Stimulated activated CD8-positive, alpha-beta memory T cell treated with anti-CD3 and anti-CD28 coated beads, Interleukin-7, amount 100 ng/mL, for 1 hour (primary cell): ENCODE measurements at places on chromosomes 16 and 17.

DNA sequence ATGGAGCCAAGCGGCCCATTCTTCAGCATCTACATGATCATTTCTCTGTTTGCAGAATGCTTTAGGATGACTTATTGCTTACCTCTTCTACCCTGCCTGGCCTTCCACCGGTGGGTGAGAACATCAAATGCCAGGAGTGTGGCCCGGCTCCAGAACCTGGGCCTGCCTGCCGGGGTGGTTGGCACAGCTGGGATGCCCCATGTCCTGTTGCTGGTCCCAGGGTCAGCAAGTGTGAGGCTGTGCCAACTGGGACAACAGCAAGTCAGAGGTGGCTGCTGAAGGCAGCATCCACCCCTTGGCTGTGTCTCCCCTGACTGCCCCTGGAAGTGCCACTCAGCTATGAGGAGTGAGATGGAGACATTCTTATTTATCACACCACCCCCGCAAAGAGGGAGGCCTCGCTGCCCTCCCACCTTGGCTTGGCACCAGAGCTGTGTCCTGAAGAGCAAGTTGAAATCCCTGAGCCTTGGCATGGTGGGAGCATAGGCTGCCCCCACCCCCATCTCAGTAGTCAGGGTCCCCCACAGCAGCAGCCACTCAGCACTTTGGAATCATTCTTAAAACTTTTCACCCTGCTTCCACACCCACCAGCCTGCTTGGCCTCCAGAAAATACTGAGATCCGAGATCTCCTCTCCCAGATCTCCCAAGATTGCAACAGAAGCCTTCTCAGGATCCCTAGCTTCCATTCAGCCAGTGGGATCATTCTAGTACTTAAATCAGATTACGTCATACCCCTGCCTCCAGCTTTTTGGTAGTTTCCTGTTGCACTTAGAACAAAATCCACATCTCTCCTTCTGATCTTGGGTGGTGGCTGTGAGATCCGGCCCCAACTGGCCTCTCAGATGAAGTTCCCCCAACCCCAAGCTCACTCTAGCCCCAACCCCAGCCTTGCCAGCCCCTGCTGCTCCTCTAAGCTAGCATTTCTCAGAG is 127.5 kb downstream of the SOCS1 start:
- no peak for DNase-seq

DNA sequence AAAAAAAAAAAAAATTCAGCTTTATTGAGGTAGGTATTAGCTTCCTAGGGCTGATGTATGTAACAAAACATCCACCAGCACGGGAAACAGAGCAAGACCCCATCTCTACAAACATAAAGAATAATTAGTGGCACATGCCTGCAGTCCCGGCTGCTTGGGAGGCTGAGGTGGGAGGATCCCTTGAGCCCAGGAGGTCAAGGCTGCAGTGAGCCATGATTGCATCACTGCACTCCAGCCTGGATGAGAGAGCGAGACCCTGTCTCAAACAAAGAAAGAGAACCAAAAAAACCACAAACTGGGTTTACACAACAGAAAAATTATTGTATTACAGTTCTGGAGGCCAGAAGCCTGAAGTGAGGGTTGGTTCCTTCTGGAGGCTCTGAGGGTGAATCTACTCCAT is 4.0 kb upstream of the MMP25 start:
- no peak for DNase-seq

- DNase-seq = no peak
Measured at GRCh38 chr16:7090628-7091115, 242.0 kb upstream of the RBFOX1 start.

GRCh38 chr17:49260817-49261291 is 30.3 kb upstream of the PHOSPHO1 start:
- DNase-seq = no peak

DNA sequence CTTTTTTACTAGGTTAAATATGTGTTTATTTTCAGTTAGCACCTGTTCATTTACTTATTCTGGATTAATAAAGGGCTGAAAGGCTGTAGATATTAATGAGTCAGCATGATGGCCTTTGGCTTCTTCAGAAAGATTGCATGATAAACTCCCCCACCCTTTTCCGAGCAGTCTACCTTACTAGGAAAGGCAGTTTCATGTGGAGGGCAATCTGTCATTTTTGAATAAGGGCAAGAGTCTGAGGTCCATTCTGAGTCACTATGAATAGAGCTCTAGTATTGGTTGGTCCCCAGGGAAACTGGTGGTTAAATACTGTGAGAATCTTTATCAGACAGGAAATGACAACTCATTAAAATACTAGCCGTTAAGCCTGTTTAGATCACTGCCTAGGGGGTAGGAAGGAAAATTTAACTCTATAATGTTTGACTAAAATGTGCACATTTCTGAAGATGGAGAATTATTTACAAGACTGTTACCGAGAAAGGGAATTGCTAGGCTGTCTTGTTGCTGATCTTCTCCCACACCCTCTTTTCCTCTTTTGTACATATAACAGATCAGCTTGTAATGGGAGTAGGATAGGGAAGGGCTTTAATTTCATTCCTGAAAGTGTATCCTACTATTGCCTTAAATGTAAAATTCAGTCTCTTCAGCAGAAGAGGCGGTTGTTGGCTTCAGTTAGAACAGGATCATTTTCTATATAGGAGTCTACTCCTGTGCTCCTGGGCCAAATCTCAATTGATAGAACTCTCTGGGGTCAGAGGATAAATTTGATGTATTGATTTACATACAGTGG is 63.3 kb downstream of the TUBD1 start:
- no peak for DNase-seq

DNA sequence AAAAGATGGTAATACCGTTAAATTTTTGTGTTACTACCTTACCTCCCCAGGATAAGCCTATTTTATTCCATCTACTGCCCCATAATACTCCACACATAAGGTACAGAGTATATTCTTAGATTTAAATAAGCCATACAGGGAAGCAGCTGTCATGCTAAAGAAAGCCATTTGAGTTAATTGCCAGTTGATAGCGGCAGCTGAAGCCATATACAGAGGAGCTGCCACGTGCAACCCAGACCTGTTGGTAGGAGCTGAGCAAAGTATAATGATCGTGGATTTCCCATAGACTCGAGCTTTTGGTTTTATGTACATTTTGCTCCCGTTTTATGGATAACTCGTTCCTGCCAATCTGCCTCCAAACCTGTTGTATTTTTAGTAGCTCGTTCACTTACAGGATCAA is 12.0 kb downstream of the CPSF4L start:
- no peak for DNase-seq

DNA sequence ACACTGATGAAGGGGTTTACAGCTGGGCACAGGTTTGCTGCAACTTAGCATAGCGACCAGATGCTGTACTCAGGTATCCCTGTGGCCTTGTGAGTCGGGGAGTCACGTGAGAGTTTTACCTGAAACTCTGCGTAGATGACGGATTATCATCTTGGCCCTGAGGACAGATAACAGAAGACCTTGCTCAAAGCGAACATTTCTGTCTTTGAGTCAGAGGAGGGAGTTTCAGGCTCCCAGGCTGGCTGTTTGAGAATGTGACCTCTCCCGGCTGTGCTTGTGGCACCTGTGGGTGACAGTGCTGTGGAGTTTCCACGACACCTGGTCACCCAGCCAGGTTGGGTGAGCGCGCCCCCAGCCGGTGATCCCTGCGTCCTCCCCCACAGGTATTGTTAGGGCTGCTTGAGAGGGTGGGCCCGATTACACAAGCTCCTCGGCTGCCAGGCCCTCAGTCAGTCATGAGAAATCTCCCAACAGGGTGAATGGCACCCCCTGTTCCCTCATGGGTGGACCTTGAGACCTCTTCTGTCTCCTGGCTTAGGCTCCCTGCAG is 44.4 kb upstream of the CRISPLD2 start:
- DNase-seq = no peak

DNA sequence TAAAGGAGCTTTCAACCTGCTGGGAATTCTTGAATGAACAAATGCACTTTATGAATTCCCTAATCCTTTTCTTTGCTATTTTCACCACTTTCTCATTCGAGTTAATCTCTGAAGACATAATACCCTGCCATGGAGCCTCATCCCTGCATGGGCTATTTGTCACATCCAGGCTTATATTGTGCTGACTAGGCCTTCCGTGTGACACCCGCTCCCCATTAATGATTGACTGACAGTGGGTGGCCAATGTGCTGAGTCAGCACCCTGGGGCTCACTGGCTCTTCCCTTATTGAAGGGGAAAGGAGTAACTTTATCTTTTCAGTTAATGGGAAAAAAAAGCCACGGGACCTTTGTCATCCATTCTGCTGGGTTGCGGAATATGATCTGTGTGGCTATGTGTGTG is 1024.8 kb upstream of the EEF2KMT start:
- DNase-seq = no peak

- no peak for DNase-seq
Measured at GRCh38 chr16:89043636-89044417, 49.8 kb upstream of the ACSF3 start.

DNA sequence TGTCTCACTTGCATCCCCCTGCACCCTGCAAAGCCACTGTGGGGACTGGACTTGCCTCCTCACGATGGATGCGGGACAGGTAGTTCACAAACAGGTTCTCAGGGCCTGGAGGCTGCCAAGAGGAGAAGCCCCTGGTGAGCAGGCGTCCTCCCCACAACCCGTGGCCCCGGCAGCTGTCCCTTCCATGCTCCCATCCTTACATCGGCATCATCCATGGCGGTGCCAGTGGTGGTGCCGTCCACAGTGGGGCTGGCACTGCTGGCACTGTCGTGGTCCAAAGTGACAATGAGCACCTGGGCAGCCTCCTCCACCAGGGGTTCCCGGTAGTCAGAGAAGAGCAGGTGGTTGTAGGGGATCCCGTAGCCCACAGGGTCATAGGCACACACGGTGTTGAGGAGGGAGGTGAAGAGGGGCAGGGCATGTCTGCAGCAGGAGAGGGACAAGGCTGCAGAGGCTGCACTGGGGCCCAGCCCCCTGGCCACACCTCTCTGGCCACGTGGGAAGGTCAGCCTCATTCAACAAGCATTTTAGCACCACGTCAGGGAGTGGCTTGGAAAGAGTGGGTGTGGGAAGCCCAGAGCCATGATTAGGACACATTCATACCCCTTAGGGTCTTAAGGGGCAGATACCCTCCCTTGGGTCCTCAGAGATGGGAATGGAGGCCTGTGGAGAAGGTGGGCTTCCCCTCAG is 12.6 kb downstream of the HID1 start:
- DNase-seq = no peak

- no peak for DNase-seq
Measured at GRCh38 chr17:5330981-5331380, 48.9 kb downstream of the RABEP1 start.

DNA sequence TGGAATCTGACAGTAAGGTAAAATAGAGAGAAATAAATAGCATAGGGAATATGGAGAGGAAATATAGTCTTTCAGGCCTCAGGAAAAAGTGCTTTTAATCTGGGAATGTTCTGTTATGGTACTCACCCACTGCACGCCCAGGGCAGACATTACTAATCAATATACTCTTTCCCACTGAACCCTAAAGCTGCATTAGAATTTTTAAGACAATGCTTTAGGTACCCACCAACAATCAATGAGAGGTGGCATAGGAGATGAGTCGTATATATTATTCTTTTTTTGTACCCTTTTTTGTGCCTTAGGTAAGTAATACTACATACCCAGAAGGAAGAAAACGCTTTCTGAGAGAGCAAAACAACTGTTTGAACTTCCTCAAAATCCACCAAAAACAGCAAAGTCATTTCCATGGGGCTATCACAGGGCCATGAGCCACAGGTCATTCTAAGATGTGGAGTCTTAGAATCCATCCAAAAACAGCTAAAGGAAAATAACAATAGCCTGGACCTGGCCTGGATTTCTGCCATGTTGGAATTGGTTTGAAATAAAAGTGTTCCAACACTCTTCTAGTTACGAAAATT is 542.1 kb downstream of the XYLT1 start:
- DNase-seq = no peak

DNA sequence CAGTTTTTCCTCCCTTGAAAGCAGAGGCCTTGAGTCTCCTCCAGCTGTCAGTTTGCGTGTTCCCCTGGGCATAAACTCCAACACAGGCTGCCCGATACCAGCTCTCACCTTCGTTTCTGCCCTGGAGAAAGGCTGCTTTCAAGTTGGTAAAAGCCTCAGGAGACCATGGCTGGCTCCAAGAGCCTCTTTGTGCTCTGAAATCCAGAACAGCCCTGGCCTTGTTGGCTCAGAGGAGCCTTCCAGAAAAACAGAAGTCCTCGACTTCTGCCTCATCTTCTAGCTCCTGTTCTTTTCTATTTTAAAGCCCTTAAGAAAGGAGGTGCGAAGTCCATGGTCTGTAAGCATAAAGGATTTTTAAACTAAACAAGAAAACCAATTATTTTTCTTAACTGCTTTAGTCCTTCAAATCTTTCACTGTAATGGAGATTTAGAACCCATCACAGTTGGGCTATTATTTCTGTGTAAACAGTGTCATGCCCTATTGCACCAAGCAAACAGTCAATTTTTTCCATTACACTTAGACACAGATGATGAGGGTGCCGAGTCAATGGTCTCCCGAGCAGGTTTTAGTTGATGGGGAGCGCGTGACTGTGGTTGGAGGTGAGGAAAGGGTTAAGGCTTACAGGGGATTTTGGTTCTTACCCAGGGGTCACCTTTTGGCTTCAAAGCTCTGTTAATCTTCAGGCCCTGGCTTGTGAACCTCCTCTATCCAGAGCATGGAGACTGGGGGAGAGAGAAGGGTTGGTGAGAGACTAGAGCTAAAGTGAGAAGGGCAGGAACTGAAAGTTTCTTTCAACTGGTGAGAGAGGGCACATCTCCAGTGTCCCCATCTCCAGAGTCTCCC is 212.8 kb downstream of the MSI2 start:
- no peak for DNase-seq

DNA sequence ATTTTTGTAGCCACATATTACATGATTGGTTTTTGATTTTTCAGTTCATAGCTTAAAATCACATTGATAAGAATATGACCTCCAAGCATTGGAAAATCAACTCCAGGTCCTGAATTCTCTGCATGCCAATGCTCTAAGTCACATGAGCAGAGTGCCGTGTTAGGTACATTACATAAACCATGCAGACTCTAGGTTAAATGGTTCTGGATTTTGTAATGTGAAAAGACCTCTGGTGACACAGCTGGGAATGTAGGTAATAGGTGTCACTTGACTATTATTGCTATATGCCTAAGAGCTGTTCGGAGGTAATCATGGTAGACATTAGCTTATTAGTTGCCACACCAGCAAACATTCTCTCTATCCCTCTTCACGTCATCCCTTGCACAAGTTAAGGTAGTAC is 231.1 kb upstream of the SALL1 start:
- DNase-seq = no peak

DNA sequence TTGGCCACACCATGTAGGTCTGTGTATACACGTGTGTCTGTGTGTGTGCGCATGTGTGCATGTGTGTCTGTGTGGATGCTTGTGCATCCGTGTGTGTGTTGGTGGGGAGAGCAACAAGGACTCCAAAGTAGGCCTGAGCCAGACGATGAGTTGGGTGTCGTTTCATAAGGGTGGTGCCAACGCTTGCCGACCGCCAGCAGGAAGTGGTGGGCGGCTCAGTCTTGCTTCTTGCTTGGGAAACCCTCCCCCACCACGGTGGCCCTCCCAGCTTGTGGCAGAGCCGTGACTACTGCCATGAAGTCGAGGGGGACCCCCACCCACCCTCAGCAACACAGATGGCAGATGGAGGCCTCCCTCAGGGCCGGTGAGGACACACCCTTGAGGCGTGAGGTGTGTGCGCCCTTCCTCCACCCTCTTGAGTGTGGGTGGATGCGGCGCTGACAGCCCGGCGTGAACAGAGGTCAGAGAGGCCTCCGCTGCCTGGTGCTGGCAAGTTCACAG is 17.5 kb downstream of the SBK1 start:
- DNase-seq = peak; percentile 75
